ENCODE measurements at places on chromosomes 5 and 9. TPM values are rescaled to one million over a fixed set of nuclear protein-coding genes. Genes with fewer than 3 reads are reported as not detected.

DNA sequence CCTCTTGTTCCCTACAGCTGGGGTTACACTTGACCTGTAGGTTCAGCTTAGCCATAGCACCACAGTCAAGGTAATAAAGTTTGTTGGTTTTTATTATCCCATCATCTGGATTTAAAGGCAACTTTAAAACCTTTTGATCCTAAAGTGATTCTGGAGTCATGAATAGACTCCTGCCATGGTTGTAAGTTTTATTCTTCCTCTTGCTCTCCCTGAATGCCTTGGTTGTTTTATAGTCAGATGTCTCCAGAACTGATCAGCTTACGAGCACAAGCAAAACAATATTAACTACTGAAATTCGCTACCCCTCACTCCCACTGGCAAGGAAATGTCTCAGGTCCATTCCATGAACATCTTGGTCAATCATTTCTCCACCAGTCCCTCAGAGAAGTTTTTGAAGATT lies 1328.6 kb downstream of the PTPRD start:
- no peak overlapping the region for H3K27ac ChIP-seq
- no peaks in the 10 kb centered on the region for H3K4me1 ChIP-seq

DNA sequence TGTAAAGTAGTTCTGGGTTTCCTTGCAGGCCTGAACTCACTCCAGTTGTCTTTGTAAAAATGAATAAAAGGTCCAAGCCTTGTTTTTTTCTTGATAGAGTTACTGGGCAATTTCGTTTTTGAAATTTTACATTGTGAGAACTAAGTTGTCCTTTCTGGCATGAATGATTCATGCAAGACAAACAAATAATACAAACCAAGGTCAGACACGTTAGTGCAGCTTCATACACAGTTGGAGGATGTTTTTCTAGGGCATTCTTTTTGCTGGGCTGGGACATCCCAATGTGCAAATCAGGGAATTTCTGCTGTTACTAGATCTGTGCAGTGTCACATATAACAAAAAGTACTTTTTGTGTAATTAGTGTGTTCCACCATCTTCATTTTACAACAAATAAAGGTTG lies 96.0 kb downstream of the MEGF10 start:
- DNase-seq = no peak
- H3K36me3 ChIP-seq = no peaks in the 10 kb centered on the region
- no peak overlapping the region for H3K4me3 ChIP-seq
- H3K27ac ChIP-seq = no peak overlapping the region
- H3K27me3 ChIP-seq = no peaks in the 10 kb centered on the region

- no peaks in the 10 kb centered on the region for H3K36me3 ChIP-seq
- H3K4me1 ChIP-seq = no peaks in the 10 kb centered on the region
- H3K4me3 ChIP-seq = no peak overlapping the region
These were observed 142.0 kb downstream of the ZCCHC7 start for GRCh38 chr9:37262410-37262809.

- H3K4me3 ChIP-seq = no peak overlapping the region
- H3K36me3 ChIP-seq = no peaks in the 10 kb centered on the region
- H3K27ac ChIP-seq = no peak overlapping the region
- DNase-seq = no peak
- H3K4me1 ChIP-seq = no peaks in the 10 kb centered on the region
These were observed 93.6 kb downstream of the ROR2 start for GRCh38 chr9:91856419-91856818.

GRCh38 chr9:77541600-77541999 lies 106.5 kb downstream of the GNA14 start:
- no peaks in the 10 kb centered on the region for H3K4me1 ChIP-seq
- H3K4me3 ChIP-seq = no peak overlapping the region
- no peak overlapping the region for H3K27ac ChIP-seq
- no peaks in the 10 kb centered on the region for H3K27me3 ChIP-seq

The PRUNE2 gene
- 129 TPM for total RNA-seq
